Ecto neural progenitor cell (in vitro differentiated cells): ENCODE measurements at places on chromosomes 5 and 9.

- DNase-seq = no peak
Observed at GRCh38 chr5:117769877-117770276, 1195.3 kb upstream of the SEMA6A start.

DNA sequence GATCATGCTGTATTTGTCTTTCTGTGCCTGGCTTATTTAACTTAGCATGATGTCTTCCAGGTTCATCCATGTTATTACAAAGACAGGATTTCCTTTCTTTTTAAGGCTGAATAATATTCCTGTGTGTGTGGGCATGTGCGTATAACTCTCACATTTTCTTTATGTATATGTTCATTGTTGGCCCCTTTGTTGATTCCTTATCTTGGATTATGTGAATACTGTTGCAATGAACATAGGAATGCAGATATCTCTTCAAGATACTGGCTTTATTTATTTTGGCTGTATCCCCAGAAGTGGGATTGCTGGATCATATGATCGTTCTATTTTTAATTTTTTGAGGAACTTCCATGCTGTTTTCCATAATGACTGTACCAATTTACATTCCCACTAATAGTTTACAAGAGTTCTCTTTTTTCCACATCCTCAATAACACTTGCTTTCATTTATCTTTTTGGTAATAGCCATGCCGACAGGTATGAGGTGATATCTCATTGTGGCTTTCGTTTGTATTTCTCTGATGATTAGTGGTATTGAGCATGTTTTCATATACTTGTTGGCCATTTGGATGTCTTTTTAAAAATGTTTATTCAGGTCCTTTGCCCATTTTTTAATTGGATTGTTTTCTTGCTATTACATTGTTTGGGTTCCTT, 38.0 kb downstream of the CREBRF start:
- DNase-seq = no peak

DNA sequence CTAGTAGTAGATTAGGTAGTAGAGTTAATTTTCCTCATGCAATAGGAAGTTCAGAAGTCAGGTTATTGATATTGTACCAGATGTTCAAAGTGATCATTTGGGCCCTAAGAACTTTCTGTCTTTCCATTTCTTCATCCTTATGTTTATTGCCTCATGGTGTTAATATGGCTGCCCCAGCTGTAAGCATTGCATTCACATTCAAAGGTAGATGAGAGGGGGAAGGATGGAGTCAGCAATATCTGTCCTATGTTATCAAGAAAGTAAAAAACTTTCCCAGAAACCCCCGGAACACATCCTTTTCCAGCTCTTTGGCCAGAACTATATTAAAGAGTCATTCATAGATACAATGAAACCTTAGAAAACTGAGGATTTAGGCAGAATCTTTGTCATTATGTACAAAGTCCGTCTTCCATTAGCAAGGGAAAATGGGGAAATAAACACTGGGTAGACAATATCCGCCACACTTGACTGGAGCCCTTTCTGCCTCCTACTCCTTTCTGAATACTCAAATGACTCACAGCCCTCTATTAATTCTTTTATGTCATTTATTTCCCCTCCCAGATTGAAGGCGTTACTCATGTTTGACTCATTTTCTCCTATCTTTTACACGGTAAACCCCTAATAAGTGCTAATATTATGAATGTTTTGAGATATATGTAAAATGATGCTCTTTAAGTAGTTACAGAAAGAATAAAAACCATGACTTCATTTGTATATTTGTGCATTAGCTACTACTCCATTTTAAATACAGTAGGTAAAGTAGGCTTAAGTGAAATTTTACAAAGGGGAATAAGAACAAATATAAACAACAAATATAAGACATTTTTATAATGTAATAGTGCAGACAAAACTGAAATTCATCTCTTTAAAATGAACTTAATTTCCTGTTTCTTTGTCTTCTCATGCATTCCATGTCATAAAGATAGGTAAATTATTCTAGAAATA, 127.6 kb downstream of the SLF1 start:
- DNase-seq = no peak

GRCh38 chr5:137199201-137199600, 299.9 kb downstream of the SPOCK1 start:
- no peak for DNase-seq

DNA sequence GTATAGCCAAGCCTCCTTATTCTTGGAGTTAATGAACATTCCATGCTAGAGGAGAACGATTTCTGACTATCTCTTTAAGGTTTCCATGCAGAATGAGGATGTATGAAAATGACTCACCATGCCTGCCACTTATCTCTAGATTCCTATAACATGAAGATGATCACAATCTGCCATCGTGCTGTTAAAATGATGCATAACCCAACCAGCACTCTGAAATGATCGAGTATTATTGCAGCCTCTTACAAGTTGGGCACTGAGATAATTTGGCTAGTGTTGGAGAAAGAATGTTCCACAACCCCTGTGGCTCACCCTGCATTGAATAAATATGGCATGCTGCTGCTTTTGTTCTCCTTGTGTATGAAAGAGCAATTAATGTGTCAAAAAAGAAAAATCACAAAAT, 1143.6 kb upstream of the WWC1 start:
- no peak for DNase-seq

DNA sequence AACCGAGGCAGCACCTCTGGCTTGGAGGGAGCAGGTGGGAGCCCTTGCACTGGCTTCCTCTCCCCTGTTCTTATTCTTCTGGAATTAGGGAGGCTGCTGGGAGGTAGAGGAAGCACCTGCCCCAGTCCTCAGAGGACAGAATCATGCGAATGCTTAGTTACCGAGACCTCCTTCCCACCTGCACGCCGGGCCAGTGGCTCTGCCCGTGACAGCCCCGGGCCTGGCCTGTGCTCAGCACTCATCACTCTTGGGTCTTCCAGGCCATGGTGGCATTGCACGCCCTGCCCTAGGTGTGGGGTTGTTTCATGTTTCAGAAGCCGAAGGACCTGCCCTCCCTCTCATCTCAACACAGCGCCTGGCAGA, 45.3 kb upstream of the NKD2 start:
- DNase-seq = no peak

DNA sequence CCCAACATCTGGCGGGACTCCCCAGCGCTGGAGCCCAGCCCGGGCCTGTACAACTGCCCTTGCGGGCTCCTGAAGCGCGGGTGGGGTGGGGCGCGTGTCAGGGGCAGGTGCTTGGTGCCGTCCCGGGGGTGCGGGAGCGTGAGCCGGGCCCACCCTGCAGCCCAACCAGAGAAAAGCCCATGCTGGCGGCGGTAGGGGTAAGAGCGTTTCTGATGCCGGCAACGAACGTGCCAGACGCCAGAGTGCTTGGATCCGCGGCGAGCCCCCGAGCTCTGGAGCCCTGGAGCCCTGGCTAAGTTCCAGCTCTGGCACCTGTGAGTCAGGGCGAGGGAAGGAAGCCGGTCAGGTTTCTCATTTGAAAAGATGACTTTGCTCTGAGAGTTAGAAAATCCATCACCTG, 58.0 kb downstream of the ZNF510 start:
- no peak for DNase-seq

GRCh38 chr9:1916655-1917054, 98.5 kb upstream of the SMARCA2 start:
- no peak for DNase-seq

DNA sequence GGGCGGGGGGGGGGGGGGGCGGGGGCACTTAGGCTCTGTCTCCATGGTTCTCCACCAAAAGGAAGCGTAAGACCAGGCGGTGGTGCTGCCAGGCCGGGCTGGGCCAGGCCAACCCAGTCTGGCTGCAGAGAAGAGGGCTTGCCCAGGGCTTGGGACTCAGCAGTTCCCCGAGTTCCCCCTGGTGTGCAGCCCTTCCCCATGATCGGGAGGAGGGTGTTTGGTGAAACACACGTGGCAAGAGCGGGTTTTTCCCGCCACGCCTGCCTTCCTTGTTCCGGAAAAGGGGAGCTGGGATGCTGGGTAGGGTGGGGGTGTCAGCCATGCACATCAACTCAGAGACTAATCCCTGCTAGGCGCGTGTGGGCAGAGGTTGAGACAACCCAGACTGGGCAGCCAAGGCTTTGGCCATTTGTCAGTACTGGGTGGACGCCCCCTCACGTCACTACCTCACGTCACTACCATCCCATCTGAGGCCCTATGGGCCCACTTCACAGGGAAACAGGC, 32.9 kb downstream of the PRRX2 start:
- no peak for DNase-seq

DNA sequence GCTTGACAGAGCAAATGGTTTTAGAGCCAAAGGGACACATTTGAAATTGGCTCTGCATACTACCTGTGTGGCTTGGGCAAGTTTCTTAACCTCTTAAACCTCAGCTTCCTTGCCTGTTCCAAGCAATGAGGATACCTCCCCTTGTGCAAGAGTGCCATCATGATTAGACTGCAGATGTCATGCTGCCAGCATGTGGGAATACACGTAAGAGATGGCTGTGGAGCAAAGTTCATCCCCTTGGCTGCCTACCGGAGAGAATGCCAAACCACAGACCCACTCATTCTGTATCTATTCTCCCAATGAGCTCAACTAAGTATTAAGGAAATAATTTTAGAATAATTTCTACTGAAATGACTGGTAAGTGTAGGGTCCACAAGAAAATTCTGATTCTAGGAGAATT, 101.3 kb downstream of the WDR41 start:
- no peak for DNase-seq
